Activated gamma-delta T cell (primary cell): ENCODE measurements at places on chromosomes 3 and 15.

DNA sequence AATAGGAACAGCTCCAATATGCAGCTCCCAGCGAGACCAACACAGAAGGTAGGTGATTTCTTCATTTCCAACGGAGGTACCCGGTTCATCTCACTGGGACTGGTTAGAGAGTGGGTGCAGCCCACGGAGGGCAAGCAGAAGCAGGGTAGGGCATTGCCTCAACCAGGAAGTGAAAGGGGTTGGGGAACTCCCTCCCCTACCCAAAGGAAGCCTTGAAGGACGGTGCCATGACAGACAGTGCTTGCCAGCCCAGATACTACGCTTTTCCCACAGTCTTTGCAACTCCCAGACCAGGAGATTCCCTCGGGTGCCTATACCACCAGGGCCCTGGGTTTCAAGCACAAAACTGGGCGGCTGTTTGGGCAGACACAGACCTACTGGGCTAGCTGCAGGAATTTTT lies 576.9 kb upstream of the NECTIN3 start:
- DNase-seq, result no peak

DNA sequence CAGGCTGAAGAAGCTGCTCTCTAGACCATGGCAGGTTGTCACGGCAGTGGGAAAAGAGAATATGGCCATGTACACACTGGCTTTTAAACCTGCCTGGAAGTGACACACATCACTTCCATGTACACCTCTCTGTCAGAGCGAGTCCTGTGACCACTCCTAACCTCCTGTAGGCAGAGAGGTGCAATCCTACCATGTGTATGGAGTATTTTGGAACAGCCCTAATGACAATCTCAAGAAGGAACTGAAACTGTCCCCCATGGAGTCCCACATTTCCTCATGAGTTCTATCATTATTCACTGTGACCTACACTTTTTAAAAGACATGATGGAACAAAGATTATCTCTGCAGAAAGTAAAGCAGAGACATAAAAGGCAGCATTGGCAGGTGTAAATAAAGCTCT lies 153.4 kb upstream of the PFN2 start:
- no peak for DNase-seq

- DNase-seq, result no peak
These were observed 4.9 kb downstream of the ADIPOQ start for GRCh38 chr3:186847437-186847836.

- no peak for DNase-seq
These were observed 518.7 kb downstream of the MCTP2 start for GRCh38 chr15:94749811-94750617.

- DNase-seq, result no peak
These were observed 61.1 kb downstream of the KCNAB1 start for GRCh38 chr3:156181509-156181908.

- no peak for DNase-seq
These were observed 460.4 kb upstream of the NAALADL2 start for GRCh38 chr3:174398761-174399160.

GRCh38 chr3:154464440-154465190 lies 34.6 kb upstream of the GPR149 start:
- DNase-seq, result no peak

DNA sequence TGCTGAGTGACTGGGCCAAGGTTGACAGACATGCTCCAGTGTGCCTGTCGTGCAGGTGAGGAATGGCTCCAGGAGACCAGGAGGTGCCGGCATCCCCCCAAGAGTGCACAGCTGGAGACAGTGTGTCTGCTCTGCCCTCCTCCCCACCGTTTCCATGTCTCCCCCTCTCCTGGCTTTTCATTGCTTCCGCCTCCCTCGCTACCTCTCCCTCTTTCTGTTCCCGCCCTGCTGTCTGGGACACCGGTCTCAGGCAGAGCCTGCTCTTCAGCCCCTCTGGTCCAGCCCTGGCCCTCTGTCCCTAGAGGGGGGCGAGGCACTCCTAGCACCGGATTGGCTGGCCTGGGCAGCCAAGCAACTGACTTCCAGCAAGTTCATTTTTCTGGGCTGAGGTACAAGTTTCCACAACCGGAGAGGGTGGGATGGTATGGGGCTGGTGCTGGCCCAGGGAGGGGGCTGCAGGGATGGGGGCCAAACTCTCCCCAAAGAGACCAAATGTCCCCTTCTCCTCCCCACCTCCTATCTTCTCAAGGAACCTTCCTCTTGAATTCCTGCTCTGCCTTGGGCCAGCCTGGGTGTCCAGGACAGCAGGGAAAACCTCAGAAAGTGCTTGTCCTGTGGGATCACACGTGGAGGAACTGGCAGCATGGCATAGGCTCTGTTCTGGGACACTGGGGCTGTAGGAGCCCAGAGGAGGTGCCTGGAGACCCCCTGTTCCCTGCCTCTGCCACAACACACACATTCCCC lies 32.6 kb downstream of the PRKCD start:
- DNase-seq, result no peak

DNA sequence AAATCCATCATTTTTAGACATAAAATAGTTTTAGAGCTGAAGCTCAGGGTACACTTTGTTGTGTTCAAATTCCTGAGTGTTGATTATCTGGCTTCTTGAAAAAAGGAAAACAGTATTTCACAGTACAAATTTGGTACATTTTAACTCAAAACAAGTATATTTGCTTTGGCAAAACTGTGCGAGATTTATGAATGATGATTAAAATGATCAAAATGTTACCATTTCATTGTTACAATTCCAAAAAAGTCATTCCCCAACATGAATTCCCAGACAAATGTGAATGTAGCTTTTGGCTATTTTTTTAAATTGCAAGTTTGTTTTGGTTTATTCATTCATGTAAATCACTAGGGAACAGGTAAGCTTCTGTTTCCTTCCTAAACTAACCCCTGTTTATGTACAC lies 347.4 kb upstream of the DCBLD2 start:
- DNase-seq, result no peak

- peak; percentile 22 for DNase-seq
These were observed at the start of gene PODXL2 for GRCh38 chr3:127628788-127629466. Gene PODXL2 (plus strand): TSS chr3:127629185. CDS start chr3:127629220, 35 bp downstream.

DNA sequence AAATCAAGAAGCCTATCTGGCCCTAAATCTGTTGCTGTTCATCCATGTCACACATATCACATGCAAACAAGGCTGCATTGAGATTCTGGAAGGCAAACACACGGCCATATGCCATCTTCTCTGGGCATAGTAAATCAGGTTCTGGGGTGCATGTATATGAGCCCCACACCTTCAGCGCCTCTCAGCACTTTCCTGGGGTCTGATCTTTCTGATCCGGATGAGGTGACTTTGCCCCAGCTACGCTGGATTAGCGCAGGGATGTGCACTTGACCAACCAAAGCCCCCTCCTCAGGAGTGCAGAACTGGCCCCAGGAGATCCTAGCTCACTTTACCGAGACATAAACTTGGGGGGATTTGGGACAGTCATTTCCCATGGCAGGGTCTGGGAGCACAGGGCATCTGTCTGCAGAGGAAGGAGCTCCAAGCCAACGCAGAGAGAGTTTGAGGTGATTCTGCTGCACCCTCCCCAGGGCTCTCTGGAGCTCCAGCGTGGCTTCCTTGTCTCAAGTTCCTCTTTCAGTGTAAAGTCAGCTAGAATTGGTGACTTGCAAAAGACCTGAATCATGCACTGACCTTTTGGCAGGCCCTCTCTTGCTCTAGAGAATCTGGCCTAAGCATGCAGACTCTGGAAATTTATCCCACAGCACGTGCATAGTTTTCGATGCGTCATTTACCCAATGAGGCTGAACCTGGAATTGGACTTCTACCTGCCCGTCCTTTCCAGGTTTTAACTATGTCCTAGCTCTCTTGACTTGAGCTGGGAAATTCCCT lies 63.5 kb upstream of the KLF13 start:
- DNase-seq, result no peak

DNA sequence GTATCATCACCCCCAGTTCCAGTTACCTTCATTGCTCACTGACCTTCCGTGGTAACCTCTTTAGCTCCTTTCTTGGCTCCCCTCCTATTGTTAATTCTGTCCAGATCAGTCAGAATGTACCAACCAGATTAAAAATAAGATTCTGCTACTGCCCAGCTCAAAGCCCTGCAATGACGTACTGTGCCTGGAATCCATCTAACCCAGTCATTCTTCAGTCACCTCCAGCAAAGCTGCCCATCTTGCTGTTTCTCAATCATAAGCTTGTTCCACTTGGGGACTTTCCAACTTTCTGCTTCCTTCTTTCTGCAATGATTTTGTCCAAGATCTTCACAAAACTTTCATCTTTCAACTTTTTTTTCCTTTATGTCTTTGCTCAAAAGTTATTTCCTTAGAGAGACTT lies 512.0 kb upstream of the ZNF385D start:
- no peak for DNase-seq

DNA sequence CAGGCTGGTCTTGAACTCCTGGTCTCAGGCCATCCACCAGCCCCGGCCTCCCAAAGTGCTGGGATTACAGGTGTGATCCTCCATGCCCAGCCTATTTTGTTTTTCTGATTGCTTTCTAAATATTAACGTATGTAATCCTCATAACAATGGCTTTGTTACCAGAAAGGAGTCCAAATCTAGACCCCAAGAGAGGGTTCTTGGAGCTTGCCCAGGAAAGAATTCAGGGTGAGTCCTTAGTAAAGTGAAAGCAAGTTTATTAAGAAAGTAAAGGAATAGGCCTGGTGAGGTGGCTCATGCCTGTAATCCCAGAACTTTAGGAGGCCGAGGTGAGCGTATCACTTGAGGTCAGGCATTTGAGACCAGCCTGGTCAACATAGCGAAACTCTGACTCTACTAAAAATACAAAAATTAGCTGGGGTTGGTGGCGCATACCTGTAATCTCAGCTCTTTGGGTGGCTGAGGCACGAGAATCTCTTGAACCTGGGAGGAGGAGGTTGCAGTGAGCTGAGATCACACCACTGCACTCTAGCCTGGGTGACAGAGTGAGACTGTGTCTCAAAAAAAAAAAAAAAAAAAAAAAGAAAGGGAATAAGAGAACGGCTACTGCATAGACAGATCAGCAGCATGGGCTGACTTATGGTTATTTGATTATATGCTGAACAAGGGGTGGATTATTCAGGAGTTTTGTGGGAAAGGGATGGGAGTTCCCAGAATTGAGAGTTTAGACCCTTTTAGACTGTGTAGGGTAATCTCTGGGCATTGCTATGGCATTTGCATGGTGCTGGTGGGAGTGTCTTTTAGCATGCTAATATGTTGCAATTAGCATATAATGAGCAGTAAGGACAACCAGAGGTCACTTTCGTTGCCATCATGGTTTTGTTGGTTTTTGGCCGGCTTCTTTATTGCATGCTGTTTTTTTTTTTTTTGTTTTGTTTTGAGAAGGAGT lies 36.1 kb downstream of the TYRO3 start:
- DNase-seq, result no peak

DNA sequence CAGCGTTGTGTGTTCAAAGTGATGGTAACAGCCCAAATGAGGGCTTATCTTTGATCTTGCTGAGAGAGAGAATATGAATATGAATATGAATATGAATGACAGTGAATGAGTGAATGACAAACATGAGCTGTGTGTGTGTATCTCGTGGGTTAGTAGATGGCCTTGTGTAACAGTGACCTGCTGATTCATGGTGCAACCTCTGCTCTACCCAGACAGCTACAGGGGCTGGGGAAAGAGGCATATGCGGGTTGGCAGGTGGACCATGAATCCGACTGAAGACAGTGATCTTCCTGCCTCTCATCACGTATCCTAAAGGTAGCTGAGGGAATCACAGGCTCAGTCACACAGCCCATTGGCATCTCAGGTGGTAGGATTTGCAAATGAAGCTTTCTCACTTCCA lies 58.2 kb downstream of the CHDH start:
- DNase-seq, result no peak

- no peak for DNase-seq
These were observed 13.6 kb downstream of the SATB1 start for GRCh38 chr3:18411541-18411940.

DNA sequence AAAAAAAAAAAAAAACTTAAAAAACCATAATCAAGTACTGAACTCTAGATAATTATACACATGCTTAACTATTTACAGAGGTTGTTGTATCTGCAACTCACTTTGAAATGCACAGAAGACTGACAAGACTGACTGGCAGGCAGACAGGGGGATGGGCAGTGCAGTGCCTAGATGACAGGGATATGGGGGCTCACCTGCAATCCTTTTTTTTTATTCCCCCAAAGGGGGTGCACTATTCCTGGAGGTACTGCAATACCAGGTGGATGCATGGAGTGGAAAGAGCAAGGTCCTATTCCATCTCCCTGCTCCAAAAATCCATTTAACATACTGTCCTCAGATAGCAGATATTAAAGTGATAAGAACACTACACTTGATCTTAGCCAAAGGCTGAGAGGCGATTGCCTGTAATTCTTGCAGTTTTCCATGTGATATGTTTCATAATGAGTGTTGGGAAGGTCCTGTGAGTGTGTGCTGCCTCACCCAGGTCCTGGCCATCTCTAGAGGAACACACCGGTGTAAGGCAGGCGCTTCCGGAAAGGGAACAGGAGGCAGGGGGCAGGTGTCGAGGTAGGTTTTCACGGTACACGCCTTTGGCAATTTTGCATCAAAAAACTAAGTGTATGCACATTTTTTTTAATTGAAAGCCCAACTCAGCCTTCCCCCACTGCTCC lies 22.7 kb downstream of the SEC61A1 start:
- DNase-seq, result no peak

DNA sequence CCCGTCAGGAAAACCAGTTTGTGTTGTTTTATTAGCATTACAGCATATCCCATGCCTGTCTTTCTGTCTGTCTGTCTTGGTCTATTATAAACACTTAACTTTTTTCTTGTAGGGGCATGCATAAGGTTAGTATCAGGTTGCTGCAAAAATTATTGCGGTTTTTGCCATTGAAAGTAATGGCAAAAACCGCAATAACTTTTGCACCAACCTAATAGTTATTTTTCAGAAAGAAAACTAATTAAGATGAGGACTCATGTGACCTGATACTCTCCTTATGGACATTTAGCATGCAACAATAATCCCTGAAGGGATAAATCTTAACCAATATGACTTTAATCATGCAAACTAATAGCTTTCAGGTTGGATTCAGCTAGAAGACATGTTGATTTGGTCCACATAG lies 326.7 kb upstream of the SUCLG2 start:
- DNase-seq, result no peak

DNA sequence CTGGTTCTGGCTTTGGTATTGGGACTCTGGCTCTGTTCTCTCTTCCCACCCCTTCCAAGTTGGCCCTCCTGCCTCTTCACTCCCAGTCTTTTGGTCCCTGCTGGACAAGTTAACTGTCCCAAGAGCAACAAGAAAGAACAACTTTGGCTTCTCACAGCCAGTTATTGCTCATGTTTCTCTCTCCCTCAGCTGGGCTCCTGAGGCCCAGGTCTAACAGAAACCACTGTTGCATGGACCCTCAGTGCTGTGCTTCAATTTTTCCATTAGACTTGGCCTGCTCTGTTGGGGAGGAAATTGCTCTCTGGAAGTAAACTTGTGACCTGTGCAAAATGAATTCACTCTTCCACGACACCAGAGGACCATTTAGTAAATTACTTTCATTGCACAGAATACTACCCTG lies 64.5 kb downstream of the CHST2 start:
- no peak for DNase-seq

DNA sequence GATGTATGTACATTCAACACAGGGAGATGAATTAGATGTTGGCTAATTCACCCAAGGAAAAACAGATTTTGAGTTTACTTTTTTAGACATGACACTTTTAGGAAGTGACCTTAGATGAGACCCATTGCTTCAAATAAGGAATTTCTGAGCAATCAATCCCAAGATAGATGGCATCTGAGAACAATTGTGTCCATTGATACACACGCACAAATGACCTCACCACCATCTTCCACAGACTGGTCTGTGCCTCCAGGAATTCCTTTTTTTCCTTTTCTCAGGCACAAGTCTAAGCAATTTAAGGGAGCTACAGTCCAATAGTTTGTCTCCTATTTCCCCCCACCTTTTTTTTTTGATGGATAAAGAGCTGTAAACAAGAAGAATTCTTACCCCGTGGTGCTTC lies 265.3 kb downstream of the TBL1XR1 start:
- no peak for DNase-seq

- no peak for DNase-seq
These were observed 59.1 kb downstream of the SUMF1 start for GRCh38 chr3:4407941-4408340.
